ENCODE measurements at places on chromosomes 7 and 10.
A peak's percentile ranks its signal among the peaks of the same experiment; 100 is the strongest.

DNA sequence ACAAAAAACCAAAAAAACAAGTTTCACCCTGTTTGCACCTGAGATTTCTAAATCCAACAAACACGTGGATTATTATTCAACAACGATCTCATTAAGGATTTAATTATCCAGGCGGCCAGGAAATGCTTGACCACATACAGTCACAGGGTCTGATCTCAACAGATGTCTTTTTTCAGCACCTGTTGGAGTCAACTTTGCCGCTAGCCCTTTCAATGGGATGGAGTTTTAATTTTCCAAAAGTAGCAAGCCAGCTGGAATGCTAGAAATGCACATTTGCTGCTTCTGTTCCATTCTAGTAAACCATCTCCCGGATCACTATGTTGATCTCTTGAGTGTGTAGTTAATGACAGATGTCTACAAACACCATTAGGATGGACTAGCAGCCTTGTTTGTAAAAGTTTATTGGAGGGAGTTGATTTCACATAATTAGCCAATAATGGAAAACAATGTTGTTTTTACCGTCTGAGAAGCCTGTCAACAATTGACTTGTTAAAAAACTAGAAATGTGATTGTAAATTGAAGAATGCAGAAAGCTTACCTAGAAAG lies 64.2 kb upstream of the DKK1 start:
- no peak for DNase-seq

DNA sequence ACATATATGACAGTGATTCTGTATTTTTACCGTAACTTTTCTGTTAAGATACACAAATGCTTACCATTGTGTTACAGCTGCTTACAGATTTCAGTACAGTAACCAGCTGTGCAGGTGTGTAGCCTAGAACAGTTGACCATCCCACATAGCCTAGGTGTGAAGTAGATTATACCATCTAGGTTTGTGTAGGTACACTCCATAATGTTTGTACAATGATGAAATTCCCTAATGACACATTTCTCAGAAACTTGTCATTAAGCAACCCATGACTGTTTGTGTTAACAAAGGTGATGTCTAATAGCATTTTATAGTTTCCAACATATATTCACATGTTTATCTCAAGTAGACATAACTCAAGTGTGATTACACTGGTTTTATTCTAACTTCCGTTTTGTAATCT lies 218.5 kb downstream of the PLXDC2 start:
- DNase-seq = no peak

DNA sequence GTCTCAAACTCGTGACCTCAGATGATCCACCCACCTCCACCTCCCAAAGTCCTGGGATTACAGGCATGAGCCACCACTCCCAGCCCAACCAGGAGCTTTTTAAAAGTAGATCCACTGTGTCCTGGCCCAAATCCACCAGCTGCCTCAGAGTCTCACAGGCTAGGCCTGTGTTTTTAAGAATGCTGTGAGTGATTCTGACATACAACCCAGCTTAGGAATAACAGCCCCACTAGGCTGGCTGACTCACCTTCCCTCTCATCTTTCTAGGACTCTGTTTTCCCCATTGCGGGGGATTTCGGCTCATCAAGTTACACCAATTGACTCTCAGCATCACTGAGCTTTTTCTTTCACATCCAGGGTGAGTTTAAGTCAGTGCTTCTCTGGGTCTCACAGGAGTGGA lies 207.6 kb downstream of the SKIDA1 start:
- DNase-seq = no peak

- no peak for DNase-seq
Observed at GRCh38 chr7:132613737-132614136, 37.5 kb upstream of the PLXNA4 start.

GRCh38 chr10:91593834-91594233 lies 39.0 kb downstream of the PPP1R3C start:
- DNase-seq = no peak

- DNase-seq = no peak
Observed at GRCh38 chr7:17773289-17773626, 167.0 kb downstream of the SNX13 start.

DNA sequence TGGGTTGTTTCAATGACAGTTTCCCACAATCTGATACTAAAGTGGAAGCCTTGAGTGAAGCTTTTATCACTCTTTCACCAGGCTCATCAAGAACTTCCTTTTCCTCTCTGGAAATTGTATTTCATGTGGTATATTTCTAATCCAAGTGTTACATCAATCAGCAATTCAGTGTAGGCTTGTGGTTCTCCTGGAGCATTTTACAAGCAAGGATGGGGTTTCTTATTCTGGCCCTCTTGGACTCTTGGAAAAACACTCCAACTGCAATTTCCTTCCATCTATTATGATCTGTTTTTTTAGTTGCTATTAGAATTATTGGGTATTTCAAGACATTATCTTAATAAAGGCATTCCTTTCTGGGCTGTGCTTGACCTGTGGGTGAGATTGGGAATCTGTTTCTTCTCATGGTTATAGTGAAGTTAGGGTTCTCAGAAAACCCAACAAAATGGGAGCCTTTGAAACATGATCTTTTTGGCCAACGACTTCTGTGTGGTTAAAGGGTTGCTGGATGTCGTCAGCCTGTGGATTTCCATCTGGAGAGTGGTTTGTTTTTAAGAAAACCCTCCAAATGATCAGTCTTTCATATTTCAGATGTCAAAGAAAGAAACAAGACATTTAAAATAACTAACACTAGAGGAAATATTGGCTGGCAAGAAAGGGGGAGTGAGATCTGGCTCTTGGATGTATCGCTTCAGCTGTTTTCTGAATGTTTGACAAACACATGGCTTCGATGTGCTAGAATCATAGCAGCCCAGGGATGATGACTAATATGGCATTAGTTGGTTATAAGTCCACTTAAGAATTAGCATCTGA lies 540.2 kb downstream of the LRMDA start:
- no peak for DNase-seq

- no peak for DNase-seq
Observed at GRCh38 chr7:139111811-139112301, 2.3 kb upstream of the ZC3HAV1 start.

DNA sequence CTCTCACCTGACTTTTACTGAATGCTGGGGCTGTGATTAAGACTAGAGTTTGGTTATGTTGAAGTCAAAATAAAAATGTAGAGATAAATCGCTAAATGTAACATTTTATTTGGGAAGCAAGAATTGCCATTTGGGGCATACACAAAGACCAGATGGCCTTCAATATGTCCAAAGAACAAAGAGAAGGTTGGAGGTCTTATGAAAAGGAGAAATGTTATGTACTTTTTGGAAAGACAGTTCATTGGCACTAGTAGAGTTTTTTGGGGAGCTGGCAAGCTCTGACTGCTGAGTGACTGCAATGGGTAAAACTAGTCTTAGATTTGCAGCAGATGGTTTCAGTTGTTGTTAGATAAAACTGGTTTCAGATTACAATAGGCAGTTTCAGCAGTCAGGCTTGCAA lies 35.6 kb upstream of the GALNT17 start:
- DNase-seq = no peak

DNA sequence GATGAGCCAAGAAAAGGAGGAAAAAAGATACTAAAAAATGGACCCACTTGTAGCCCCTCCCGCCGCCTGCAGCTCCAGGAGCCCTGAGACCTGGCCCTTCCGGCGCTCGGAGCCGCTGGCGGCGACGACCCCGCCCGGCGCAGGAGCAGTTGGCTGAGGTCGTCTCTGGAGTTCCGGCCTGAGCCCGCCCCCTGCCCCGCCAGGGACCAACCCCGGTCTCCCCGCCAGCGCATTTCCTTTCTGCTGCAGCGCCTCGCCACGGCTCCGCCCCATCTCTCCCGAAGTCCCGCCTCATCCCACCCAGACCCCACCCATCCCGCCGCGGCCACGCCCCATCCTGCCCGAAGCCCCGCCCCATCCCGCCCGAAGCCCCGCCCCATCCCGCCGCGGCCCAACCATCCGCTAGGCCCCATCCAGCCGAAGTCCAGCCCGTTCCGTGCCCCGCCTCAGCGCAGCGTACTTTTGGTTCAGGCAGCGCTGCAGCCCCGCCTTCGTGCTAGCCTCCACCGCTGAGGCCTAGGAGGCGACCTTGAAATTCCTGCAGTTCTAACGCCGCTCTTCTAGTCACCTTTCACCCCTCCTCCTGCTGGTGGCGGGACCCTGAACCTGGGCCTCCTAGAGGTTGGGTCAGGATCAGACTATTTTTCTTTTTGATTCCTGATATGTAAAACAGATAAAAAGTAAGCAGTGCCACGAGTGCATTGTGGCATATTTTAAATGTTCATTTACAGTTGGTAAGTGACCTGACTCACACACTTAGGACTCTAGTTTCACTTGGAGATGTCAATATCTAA lies at the start of gene STN1:
STN1 (minus strand) TSS at position 132 of the 794 bp plus-strand sequence. CDS start 590 bp downstream, outside the sequence.
- DNase-seq = peak; percentile 97

DNA sequence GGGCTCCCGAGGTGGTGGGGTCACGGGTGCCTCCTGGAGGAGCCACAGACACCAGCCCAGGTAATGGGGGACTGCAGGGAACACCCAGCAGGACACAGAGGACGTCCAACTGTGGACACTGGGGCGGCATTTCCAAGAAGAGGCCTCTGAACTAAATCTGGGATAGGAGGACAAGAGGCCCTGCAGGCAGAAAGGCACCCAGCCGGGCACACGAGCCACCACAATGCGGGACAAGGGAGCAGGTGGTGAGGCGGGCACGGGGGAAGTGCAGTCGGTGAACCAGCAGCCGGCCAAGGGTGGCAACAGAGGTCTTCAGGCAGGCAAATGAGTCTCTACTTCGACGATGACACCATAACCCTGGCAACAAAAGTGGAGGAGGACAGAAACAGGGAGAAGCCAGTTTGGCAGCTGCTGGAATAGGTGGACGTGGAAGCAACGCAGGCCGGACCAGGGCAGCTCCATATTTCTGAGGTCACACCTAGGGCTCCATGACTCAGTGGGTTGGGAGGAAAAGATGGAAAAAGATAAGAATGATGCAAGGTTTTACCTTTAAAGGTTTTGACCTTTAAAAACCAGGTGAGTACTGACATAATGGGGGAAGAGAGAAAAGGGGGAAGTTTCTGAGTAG lies 26.1 kb upstream of the GALNTL5 start:
- DNase-seq = no peak

DNA sequence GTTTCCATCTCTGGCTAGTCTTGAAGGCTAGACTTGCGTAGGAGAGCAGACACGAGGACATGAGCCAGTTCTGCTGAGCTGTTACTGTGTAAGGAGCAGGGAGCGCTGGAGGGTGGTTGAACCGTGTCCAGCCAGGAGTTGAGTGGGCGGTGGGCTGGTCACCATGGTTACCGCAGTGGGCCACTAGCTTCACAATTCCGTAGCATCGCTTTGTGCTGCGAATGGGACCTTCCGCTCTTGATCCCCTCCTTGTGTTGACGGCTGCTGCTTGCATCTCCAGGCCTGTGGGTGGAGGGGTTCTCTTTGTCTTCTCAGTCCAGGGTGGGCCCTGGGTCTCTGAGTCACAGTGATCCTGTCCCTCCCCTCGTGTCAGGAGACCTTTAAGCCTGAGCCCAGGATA lies 49.4 kb upstream of the OCM start:
- no peak for DNase-seq

DNA sequence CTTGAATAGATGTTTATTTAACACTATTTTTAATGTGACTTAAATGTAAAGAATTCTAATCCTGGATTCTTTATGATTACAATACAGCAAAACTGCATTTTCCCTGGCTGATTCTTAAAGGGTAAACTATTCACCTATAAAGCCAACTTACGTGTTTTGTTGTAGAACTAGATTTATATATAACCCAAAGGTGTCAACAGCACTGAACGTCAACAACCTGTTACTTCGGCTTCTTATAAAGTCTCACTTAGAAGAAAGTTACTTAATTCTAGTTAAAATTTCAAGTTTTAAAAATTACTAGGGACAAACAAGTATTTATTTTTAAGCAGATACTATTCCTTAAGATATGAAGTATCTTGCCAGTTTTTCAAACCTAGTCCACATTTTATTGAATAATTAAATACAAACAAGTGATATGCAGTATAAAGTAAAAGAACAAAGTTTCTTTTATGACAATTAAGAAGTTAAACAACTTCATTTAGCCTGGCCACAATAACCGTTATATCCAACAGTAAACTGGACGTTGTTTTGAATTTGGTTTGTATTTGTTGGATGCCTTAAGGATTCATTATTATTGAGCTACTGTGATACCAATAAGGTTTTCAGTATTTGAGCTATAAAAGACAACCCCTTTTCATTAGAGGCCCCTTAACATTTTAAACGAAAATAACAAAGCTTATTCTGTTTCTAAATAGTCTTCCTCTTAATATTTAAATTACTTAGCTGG lies 83.1 kb downstream of the SNX10 start:
- no peak for DNase-seq

GRCh38 chr10:35453855-35454532 lies 117.7 kb downstream of the CCNY start:
- no peak for DNase-seq

GRCh38 chr7:102072636-102073209 lies 213.9 kb upstream of the SH2B2 start:
- no peak for DNase-seq

- no peak for DNase-seq
Observed at GRCh38 chr7:74334030-74334429, 44.8 kb downstream of the CLIP2 start.

GRCh38 chr10:117363028-117363427 lies 12.2 kb downstream of the PDZD8 start:
- DNase-seq = no peak

- no peak for DNase-seq
Observed at GRCh38 chr10:42999385-43000020, 77.4 kb upstream of the RET start.
